ENCODE measurements at places on chromosomes 4 and X. TPM values are rescaled to one million over a fixed set of nuclear protein-coding genes. Genes with fewer than 3 reads are reported as not detected.

Gene F8A2
- polyA plus RNA-seq: not detected

Gene IGSF1
- polyA plus RNA-seq: 0.30 TPM

Gene LUZP4
- not detected for polyA plus RNA-seq

Gene LRRC66
- polyA plus RNA-seq: 0.27 TPM

Gene FAM9B
- not detected for polyA plus RNA-seq

Gene EMCN
- 31.4 TPM for polyA plus RNA-seq

Gene XAGE1A
- polyA plus RNA-seq: not detected
